Memory B cell (primary cell): ENCODE measurements at places on chromosomes 16 and 17.
A peak's percentile ranks its signal among the peaks of the same experiment; 100 is the strongest.

GRCh38 chr17:81371910-81372760 lies 23.1 kb upstream of the BAHCC1 start:
- DNase-seq = no peak

DNA sequence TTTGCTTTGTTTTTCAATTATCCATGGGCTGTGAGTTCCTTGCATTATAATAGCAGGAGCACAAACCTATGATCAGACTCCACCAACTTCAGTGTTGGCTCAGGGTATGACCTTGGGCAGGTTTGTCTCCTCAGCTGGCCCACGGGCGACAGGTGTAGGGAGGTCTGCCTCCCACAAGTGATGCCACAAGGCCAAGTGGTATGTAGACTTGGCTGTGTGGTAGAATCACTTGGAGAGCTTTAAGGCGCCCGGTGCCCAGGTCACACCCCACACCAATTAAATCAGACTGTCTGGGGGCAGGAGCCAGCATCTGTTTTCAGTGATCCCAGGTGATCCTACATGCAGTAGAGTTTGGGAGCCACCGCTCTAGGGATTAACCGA lies 153.4 kb downstream of the CLEC16A start:
- no peak for DNase-seq

DNA sequence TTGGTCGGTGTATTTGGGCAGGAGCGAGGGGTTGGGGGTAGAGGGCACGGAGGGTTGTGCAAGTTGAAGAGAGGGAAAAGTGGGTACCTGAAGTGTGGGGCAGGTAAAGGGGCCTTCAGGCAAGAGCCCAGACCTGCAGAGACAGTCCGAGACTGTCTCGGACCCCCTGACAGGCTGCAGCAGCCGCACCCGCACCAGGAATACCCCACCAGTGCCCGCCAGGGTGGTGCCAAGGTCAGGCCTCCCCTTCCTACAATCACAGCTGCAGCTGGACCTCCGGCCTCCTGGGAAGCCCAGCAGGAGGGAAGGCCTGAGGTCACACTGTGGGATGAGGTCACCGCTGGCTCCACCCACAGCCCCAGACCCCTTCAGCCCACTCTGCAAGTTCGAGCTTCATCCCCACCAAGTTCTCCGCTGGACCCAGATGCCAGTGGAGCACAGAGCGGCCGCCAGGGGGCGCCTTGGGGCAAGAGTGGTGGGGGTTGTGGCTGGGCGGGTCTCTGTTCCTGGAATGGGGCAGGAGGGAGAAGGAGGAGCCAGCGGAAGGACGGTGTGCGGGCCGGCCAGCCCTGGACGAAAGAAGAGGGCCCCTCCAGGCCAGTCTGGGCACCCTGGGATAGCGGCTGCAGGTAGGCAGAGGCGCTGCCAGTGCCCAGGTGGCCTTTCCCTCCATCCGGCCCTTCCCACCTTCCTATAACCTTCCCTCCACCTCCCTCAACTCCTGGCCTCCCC lies at the start of gene HSD3B7:
Gene HSD3B7, plus strand, starts transcription at position 539 of the 732 bp plus-strand sequence. CDS start 452 bp downstream, outside the sequence.
- peak; percentile 90 for DNase-seq

GRCh38 chr17:80573701-80574100 lies 29.1 kb downstream of the RPTOR start:
- DNase-seq = no peak

DNA sequence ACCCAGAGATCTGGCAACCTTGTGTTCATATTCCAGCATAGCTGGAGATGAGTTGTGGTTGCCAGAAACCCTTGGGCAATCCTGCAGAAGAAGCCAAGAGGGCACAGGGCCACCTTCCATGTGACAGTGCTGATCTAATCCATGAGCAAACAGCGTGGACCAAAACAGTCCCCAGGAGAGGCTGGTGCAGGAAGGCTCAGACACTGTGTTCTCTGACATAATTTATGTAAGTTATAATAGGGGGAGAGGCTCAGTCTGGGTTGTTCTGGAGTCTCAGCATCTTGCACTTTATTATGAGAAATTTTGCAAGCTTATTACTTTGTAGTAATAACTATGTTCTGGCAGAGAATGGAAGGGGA lies 273.9 kb downstream of the HAPSTR1 start:
- no peak for DNase-seq

DNA sequence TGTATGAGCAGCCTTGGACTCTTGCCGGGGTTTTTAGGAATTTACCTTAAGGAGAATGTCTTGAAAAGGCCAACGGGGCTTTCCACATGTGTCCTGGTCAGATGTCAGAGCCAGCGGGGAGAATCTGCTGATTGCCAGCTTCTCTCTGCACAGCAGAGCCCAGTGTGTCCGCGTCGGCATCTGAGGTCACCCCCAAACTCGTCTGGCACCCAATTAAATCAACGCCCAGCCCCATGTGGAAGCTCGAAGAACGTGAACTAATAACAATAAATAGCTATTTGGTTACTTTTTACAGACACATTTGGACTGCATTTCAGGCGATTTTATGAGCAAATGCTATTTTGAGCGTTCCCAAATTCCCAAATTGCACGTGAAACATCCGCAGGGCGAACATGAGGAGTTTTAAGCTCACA lies 303.5 kb downstream of the FOXL1 start:
- no peak for DNase-seq

GRCh38 chr17:12521416-12521815 lies 144.3 kb upstream of the MYOCD start:
- no peak for DNase-seq

- no peak for DNase-seq
Measured at GRCh38 chr16:16045879-16046278, 96.5 kb downstream of the ABCC1 start.

DNA sequence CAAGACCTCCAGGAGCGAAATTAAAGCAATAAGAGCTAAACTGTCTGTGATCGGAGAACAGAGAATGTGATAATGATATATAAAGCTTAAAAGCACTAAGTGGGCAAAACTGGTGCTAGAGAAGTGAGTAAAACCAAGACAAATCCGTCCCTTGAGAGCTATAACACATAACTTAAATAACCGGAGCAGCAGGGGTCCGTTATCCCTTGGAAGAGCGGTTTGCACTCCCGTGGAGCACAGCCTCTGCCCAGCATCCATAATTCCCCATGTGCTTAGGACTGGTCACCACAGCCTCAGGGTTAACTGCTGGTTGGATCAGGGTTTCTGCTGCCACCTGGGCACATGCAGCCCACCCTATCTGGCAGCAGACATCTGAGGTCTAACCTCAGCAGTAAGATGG lies 489.0 kb downstream of the NPIPA7 start:
- no peak for DNase-seq

- DNase-seq = no peak
Measured at GRCh38 chr16:89616623-89617022, 3.2 kb downstream of the DPEP1 start.

DNA sequence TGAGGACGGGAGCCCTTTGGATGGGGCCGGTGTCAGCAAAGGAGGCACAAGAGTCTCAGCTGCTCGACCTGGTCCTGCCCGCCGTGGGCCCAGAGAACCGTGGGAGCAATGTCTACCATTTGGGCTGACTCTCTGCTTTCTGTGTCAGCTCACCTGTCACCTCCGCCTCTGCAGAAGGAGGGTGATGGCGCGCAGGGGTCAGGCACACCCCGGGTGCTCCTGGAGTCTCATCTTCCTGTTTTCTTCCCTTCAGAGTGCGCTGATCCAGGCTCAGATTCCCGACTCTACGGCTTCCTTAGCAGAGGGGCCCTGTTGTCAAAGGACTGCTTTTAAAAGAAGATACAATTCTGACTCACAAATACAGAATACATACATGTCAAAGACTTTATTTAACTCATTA lies 167.1 kb downstream of the BANP start:
- no peak for DNase-seq

GRCh38 chr17:17024778-17025300 lies 17.4 kb upstream of the MPRIP start:
- no peak for DNase-seq

- DNase-seq = peak; percentile 99
Measured at GRCh38 chr17:12020642-12021622, at the start of gene MAP2K4. Gene MAP2K4, plus strand, starts transcription at chr17:12020877. Its CDS starts 10 bp downstream, at chr17:12020887.

DNA sequence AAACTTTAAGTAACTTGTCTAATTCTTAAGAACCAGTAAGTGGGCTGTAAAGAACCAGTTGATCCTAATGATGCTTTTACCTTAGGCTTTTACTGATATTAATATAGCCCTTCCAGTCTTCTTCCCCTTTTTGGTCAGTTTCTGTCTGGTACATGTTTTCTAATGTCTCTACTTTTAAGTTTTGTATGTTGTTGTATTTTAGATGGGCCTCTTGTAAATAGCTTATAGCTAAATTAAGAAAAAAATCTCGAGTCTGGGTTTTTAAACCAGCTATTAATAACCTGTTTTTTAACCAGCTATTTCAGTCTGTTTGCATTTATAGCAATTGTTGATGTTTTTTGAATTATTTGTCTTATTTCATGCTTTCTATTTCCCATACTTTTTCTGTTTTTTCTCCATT lies 79.0 kb downstream of the PITPNC1 start:
- DNase-seq = no peak

- DNase-seq = no peak
Measured at GRCh38 chr16:60225541-60225940, 1491.4 kb upstream of the GOT2 start.

- DNase-seq = no peak
Measured at GRCh38 chr16:85027958-85028684, 526 bp downstream of the KIAA0513 start.

GRCh38 chr16:19785512-19786130 lies 67.5 kb downstream of the IQCK start:
- DNase-seq = no peak

- no peak for DNase-seq
Measured at GRCh38 chr17:76528156-76528527, 9.4 kb downstream of the CYGB start.

DNA sequence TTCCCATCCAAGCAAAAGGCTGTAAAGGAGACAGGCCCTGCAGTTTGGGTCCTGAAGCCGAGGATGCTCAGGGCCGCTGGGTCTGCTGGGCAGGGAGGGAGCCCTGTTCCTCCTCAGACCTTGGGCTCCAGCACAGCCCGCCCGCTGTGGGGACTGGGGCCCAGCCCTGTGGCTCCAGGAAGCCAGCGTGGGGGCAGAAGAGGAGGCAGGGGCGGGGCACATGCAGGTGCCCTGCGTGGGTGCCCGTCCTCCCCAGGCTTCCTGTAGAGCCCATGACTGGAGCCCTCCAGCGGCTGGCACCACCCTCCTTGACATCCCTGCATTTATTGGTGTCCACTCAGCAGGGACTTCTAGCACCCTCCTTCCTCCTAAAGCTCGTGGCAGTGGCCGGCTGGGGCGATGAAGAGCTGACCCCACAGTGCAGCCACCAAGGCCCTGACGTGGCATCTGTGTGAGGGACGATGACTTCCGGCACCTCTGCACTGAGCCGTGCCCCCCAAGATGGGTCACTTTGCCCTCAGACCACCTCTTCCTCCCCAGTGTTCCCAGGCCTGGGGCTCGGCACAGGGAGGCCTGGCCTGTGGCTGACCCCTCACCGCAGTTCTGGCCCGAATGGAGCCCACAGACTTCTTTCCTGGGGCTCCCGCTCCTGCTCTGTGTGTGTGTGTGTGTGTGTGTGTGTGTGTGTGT lies 9.9 kb downstream of the PRSS27 start:
- DNase-seq = no peak

DNA sequence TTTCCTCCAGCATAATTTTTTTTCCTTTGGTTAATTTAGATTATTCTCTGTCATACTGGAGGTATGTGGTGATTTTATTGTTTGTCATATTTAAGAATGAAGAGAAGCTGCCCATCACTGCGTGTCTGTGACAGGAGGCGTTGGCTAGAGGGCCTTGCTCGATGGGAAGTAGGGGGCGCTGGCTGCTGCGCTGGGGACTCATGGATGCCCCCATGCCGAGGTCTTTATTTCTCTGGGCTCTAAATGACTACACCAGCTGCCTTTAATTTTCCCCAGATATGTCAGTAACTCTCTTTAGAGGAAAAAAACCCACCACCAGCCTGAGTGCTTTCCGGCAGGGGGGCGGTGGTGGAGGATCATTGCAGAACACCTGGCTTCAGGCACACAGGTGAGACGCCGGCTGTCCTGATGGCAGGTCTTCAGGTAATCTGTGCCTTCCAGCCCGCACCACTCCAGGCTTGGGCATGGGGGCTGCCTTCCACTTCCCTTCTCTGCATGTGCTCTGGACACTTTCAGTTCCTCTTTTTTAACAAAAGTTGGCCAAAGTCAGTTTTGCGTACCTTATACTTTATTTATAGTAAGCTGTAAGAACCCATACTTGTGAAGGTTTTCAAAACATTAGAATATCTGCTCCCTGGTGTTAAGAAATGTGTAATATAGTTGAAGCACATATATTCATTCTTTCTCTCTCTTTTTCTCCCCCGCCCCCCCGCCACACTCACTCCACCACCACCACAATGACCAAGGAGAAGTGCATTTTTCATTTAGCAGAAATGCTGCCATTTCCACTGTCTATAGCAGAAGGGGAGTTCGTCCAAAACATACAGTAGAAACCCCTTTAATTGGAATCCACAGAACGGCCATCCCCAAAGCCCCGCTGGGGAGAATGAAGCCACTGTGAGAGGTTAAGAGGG lies 192.7 kb downstream of the RPTOR start:
- peak; percentile 64 for DNase-seq

DNA sequence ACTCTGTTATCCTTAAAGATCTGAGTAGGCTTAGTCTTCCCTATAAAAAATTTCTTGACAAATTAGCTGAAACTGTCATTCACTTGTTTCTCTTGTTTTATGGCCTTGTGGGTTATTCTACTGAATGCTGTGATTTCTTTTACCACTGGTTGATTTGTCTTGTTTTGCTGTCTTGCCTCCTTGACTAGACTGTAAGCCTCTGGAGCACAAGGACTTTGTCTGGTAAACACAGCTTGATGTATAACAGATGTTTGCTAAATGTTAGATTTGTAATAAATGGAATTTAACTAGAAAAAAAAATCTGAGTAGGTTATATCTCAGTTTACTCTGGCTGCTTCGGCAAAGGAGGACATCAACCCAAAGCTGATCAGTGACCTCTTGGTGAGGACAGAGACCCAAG lies 21.6 kb downstream of the VAC14 start:
- DNase-seq = no peak

DNA sequence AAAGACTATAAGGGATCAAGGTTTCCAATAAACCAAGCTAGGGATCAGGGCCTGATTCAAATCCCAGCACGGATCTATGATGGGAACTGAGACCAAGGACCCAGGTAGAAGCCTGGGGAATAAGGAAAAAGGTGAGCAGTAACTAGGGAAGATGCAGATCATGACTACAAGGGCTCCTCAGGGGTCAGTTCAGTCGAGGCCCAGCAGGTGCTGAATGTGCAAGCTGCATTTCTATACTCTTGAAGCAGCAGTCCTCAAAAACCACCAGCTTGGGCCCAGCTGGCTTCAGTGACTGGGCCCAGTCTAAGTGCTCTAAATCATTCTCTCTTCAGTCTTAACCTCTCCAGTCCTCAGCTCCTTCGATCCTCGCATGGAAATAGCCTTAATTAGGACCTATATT lies 228.8 kb upstream of the AXIN2 start:
- no peak for DNase-seq

GRCh38 chr16:80610481-80611156 lies 69.8 kb downstream of the DYNLRB2 start:
- DNase-seq = no peak

- no peak for DNase-seq
Measured at GRCh38 chr16:48836636-48837035, 226.7 kb upstream of the N4BP1 start.
